ENCODE measurements at places on chromosomes 6 and 20. TPM values are rescaled to one million over a fixed set of nuclear protein-coding genes. Genes with fewer than 3 reads are reported as not detected.

CD109 gene
- 27.3 TPM for total RNA-seq

DNA sequence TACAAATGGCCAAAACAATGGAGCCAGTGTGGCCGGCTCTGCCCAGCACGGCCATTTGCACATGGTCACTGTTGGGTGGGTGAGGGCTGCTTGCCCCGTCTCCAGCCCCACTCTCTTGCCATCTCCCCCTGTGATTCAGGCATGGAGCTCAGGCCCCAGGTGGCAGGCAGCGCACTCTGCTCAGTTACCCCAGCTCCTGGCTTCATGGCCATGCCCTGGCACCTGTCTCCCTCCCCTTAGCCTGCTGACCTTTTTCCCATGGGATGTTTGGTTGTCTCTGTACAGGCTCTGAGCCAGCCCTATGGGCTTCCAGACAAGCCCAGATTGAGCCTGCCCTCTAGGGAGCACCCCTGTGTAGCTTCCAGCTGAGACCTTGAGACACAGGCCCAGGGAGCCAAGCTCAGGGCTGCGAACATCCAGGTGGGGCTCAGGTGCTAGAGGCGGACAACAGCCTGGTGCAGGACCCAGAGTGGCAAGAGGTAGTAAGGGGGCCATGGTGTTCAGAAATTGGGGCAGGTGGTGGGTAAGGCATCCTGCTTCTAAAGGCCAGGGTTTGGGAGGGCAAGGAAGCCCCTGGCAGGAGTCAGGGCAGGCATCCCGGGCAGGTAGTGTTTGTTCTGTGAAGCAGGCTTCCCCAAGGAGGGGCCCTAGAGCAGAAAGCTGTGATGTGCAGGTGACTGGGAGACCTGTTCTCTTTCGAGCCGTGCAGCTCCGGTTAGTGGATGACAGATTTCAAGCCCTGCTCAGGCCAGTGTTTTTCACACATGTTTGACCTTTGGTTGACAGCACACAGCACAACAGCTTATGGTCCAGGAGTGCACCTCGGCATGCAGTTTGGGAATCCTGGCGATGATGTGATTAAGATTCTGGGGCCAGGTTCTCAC lies 17.7 kb downstream of the SYNJ2 start:
- DNase-seq, result no peak

GRCh38 chr6:81172056-81172740 lies 580.3 kb downstream of the TENT5A start:
- peak; percentile 40 for DNase-seq

SLC35D3 gene
- not detected for total RNA-seq

GRCh38 chr6:151763303-151763702 lies 44.2 kb upstream of the ESR1 start:
- no peak for DNase-seq

DNA sequence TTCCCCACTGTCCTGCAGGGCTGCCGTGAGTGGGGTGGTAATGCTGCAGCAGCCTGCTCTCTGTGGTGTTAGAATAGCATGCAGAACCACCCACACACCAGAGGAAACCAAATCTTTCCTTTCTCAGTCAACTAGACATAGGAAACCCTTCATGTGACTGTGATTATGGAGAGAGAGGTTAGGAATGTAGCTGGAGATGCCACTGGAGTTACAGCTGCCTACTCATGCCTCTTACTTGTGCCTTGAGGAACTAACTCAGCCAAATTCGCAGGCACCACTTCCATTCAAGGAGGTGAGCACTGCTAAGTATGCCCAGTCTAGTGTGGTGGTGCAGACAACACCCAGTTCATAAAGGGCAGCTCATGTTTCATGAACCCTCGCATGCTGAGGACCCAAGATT lies 27.4 kb downstream of the MUC22 start:
- DNase-seq, result no peak

GRCh38 chr6:6971369-6971768 lies 136.4 kb upstream of the RREB1 start:
- no peak for DNase-seq

GRCh38 chr6:121142093-121142492 lies 192.2 kb downstream of the TBC1D32 start:
- no peak for DNase-seq

- no peak for DNase-seq
Observed at GRCh38 chr6:14452567-14453527, 335.3 kb downstream of the CD83 start.

NRSN1 gene
- total RNA-seq, result not detected

DNA sequence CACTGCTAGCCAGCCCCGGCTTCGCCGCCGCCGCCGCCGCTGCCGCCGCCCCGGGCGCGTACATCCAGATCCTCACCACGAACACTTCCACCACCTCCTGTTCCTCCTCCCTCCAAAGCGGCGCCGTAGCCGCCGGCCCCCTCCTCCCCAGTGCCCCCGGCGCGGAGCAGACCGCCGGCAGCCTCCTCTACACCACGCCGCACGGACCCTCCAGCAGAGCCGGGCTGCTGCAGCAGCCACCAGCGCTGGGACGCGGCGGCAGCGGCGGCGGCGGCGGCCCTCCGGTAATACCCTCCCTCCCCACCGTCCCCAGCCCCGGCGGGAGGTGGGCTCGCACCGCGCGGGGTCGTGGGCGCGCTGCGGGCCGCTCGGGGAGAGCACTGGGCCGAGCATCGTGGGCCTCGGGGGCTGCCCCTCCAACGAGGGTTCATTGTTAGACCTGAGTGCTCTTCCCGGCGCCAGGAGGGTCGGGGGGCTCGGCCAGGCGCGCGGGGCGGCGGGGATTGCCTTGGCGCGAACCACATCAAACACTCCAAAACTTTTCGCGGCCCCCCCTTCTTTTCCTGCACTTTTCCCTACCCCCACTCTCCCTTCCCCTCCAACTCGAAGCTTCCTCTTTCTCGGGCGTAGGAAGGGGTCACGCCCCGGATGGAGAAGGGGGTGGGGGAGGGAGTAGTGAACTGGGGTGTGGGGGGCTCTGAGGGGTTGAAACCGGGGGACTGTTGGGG lies 827 bp downstream of the E2F3 start:
- DNase-seq, result peak; percentile 72

PNPLA1 gene
- not detected for total RNA-seq

DNA sequence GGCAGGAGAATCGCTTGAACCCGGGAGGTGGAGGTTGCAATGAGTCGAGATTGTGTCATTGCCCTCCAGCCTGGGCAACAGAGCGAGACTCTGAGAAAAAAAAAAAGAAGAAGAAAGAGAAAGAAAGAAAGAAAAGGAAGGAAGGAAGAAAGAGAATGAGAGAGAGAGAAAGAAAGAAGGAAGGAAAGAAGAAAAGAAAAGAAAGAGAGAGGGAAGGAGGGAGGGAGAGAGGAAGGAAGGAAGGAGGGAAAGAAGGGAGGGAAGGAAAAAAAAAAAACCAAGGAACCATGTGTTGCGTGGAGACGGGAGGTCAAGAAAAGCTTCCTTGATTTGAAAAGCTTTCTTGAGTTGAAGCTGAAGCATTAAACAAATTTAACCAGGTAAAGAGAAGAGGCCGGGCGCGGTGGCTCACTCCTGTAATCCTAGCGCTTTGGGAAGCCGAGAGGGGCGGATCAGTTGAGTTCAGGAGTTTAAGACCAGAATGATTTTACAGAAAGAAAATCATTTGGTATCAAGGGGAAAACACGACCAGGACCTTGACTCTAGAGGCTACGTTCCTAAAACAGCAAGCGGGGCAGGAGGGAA lies 90.5 kb upstream of the PRSS16 start:
- DNase-seq, result no peak

OR2J2 gene
- not detected for total RNA-seq

- no peak for DNase-seq
Observed at GRCh38 chr20:24612799-24613775, 143.7 kb downstream of the SYNDIG1 start.

GRCh38 chr20:60055740-60056139 lies 97.5 kb downstream of the CDH26 start:
- peak; percentile 82 for DNase-seq
